Glutamatergic neuron (in vitro differentiated cells): ENCODE measurements at places on chromosomes 3 and 15. TPM values are rescaled to one million over a fixed set of nuclear protein-coding genes. Genes with fewer than 3 reads are reported as not detected.

DNA sequence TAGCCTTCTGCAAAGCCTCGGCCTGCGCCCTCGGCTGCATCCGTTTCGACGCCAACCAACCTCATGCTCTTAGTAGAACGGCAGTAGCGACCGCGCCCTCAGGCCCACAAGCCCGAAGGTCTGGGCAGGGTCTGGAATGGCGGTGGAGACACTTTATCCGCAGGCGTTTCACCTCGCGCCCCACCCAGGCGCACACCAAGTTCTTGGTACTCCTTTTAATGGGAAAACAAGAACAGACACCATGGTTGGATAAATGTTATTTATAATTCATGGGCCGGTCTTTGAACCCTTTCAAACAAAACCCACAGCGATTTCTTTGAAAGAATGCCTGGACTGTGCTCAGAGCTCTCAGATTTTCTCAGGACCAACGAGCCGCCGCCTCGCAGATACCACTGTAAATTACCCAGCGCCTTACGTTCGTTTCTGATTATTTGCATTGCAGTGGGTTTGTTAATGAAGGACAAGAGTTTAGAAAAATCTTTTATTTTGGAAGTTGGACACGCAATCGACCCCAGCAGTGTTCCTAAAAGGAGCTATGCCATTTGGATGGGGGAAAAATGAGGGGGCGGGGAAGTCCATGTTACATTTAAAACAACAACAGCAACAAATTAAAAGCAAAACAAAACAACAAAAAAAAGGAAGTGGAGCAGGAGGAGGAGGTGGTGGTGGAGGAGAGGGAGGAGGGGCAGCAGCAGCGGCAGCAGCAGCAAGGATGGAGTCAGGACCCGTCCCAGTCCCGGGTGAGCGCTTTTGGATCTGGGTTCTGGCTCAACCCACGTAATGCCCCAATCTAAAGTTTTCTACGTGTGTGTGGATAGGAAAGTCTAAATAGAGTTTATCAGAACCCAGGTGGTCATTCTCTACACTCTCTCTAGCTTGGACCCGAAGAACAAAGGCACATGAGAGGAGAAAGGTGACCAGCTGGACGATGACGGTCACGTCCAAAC, 993 bp upstream of the ISL2 start:
- H3K4me1 ChIP-seq = peaks cover 12% of the 10 kb centered on the region
- H3K27ac ChIP-seq = peak overlapping the region; percentile 100
- H3K4me3 ChIP-seq = peak overlapping the region; percentile 87
- DNase-seq = peak; percentile 75
- peaks cover 12% of the 10 kb centered on the region for H3K36me3 ChIP-seq

DNA sequence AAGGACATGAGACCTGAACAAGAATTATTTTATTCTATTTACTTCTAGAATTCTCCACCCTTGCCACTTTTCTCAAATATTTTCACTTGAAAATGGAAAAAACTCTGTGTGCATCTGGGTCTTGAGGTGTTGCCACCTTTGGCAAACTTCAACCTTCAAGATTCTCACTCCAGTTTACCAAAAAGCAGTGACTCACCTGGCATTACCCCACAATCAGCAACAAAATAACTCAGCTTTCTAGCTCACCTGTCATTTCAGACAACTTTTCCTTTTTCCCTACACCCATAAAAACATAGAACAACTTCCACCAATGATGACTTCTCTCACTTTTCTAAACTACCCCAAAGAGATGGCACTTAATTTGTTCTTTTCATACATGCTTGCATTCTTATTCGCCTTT, 115.8 kb downstream of the DUT start:
- no peaks in the 10 kb centered on the region for H3K36me3 ChIP-seq
- no peak overlapping the region for H3K4me3 ChIP-seq
- no peak for DNase-seq
- H3K27me3 ChIP-seq = no peaks in the 10 kb centered on the region
- no peak overlapping the region for H3K27ac ChIP-seq

DNA sequence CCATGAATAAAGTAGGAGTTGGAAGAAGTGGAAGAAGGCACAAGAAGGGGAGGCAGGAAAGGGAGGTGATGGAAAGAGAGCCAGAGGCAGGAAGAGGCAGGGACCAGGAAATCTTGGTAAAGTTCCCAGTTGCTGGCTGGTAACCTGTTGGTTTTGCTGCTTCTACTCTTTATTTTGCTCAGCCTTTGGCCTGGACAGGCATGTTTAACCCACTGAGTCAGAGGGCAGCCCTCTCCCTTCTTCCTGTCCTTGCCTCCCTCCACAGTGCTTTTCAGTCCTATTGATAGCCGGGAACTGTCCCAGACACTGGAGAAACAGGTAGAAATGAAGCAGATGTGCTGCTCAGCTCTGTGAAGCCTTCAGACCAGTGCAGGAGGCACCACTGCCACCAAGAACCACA, 43.4 kb upstream of the APEH start:
- peaks cover 24% of the 10 kb centered on the region for H3K36me3 ChIP-seq
- peaks cover 8% of the 10 kb centered on the region for H3K4me1 ChIP-seq
- no peak for DNase-seq
- no peak overlapping the region for H3K27ac ChIP-seq
- peaks cover 7% of the 10 kb centered on the region for H3K27me3 ChIP-seq

GRCh38 chr3:42667523-42668412, 14.3 kb downstream of the ZBTB47 start:
- peaks cover 11% of the 10 kb centered on the region for H3K27me3 ChIP-seq
- peaks cover 32% of the 10 kb centered on the region for H3K4me1 ChIP-seq
- peak overlapping the region; percentile 100 for H3K27ac ChIP-seq
- peak; percentile 83 for DNase-seq
- peak overlapping the region; percentile 75 for H3K4me3 ChIP-seq

CSTA gene
- total RNA-seq = not detected

SPSB4 gene
- total RNA-seq = 98.4 TPM

DLL4 gene
- total RNA-seq = 12.5 TPM

SST gene
- total RNA-seq = 1,741 TPM

SAMD7 gene
- total RNA-seq = not detected
